Activated T-cell treated with anti-CD3 and anti-CD28 coated beads, Interleukin-2, amount 50 U/mL, for 48 hours (primary cell): ENCODE measurements at places on chromosomes 7 and 10.

GRCh38 chr10:48844616-48845015 lies 95.0 kb downstream of the LRRC18 start:
- no peak for DNase-seq

- no peak for DNase-seq
Observed at GRCh38 chr10:75404815-75405597, 3.4 kb upstream of the ZNF503 start.

DNA sequence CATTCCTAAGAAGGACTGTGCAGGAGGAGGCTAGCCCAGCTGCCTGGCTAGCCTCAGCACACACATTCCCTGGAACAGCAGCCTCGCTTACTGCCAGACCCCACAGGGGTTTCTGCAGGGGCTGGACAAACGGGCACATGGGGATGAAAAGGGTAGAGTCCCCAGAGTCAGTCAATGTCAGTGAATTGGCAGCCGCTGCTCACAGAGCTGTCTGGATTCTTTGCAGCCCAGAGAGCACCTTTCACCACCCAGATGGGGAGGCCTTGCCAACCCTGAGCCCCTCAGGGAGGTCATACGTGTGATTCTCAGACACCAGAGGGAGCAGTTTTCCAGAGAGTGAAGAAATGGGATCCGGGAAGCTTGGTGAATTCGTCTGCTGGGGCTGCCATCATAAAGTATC lies 143.3 kb downstream of the KCNMA1 start:
- no peak for DNase-seq

DNA sequence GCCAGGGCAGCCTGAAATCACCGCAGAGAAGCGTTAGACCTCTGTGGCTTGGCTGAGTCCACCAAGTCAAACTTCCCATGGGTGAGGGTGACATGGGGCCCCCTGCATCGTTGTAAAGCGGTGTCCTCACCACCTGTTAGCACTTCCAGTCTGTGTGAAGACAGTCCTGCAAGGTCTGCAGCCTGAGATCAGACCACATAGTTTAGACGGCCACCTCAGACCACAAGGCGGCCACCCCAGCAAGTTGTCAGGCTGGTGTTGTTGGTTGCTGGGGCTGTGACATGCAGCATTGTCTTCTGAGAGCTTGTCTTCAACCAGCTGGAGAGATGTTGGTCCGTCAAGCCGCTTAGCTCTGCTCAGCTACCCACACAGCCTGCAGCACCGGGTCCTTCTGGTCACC lies 44.1 kb upstream of the TARP start:
- no peak for DNase-seq

DNA sequence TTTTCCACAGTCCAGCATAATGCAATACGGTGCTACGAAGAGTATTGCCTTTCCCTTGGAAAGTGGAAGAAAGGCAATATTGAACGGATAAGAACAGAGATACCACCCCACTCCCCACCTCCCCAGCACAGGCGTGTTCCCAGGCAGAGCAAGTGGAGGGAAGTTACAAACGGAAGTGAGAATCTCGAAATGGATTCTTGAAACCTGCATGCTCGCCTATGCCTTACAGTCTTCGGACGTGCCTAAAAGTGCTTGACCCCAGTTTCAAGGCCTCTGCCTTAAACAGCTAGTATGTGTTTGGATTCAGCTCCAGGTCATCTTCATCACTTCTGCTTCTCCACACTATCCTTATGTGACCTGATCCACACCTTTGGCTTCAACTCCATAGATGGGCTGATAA lies 35.0 kb upstream of the USP6NL start:
- DNase-seq: no peak

DNA sequence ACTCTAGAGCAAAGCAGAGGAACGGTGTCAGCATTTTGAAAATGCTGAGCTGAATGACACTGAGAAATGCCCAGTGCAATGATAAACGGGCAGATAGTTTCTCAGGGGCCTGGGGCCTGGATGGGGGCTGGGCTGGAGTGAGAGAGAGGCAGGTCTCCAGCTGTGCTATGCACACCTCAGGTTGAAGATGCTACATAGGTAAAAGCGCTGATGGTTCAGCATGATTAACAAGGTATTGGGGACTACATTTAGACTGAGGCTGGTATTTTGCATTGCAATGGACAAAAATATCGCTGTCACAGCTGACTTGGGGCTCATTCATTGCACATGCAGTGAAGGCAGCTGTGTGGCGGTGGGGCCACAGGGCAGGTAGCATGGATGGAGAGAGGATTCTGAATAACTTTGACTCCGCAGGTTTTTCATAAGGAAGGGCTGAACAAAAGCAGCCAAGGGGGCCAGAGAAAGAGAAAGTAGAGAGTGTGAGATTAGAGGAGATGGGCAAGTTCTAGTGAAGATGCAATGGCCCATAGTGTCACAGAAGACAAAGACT lies 290.8 kb upstream of the ZNF32 start:
- DNase-seq: no peak

- DNase-seq: no peak
Observed at GRCh38 chr7:55657654-55658053, 85.4 kb upstream of the VOPP1 start.

- peak; percentile 58 for DNase-seq
Observed at GRCh38 chr10:52740913-52741675, 31.5 kb downstream of the MBL2 start.

DNA sequence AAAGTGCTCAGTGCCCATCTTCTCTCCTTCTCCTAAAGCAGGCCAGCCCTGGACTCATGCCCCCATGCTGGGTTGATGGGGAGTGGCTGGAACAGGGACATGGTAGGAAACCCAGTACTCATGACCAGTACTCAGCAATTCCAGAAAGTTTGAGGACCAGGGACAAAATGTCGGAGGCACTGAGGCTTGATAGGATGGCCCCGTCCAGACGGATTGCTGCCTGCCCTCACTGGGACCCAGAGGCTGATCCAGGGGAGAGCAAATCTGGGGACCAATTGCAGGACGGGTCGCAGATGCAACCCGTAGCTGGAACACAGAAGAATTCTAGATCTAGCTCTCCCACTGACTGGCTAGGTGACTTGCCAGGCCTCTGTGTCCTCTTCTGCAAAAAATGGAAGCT lies 5.1 kb downstream of the ZCCHC24 start:
- no peak for DNase-seq

DNA sequence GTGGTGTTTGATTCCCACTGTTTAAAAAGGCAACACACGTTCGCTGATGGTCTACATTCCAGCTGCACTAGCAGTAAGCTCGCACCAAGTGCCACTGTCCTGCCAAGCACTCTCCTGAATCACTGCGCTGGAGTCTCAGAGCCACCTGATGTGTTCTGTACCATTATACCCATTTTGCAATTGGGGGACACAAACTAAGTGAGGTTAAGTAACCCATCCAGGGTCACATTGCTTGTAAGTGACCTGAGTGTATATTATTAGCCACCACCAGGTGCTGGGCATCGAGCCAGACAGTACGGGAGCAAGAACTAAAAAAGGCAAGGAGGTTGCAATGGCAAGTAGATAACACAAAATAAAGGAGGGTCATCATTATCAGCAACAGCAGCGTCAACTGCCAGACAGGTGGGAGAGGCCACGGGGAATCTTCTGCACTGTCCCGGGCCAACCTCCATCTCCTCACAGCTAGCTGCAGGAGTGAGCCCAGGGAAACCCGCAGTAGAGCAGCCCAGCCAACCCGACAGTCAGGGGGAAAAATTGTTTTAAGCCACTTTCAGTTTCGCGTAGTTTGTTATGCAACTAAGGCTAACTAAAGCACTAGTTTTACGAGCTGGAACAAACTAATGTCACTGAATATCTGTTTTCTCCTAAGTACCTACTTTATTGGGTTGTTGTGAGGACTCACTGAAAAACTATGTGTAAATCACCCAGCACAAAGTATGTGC lies 712 bp upstream of the CPVL start:
- DNase-seq: no peak

DNA sequence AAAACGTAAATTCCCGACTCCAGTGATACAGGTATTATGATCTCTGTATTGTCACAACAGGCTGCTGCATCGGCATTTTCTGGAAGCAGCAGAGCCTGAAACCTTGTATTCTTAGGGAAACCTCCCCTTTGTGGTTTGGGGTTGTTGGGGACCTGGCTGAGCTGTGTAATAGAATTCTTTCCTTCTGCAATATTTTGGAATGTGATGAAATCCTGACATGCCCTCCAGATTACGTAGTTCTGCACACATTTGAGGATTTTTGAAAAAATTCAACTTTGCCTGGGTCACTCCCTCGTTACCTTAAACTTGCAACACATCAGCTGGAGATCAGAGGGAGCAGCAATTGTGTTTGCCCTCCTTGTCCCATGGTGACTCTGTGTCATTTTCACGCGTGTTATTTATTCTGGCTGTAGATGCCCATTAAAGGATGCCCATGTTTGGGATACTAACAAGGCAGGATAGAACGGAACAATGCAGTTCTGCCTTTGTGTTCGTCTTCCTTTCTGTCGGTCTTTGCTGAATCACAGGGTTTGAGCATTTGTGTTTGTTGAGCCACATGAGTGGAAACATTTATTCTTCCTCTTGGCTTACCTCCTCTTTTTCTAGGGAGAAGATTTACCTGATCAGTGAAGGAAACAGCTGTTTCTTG lies 181.7 kb downstream of the TCF7L2 start:
- DNase-seq: no peak

GRCh38 chr7:29066641-29067040 lies 79.7 kb downstream of the CPVL start:
- no peak for DNase-seq

DNA sequence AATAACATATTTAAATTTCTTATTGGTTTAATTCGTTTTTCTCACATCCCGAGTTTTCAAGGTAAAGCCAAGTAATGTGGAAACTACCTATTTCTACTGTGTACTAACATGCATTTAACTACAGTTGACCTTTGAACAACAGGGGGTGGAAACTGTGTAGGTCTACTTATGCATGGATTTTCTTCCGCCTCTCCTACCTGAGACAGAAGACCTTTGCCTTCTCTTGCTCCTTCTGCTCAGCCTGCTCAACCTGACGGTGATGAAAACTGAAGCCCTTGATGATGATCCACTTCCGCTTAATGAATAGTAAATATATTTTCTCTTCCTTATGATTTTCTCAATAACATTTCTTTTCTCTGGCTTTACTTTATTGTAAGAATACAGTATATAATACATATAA lies 18.5 kb downstream of the MEOX2 start:
- no peak for DNase-seq

GRCh38 chr10:114779803-114780576 lies 41.6 kb upstream of the FHIP2A start:
- DNase-seq: no peak
